DMS153 (cell line): ENCODE measurements at places on chromosomes 11 and 22.

DNA sequence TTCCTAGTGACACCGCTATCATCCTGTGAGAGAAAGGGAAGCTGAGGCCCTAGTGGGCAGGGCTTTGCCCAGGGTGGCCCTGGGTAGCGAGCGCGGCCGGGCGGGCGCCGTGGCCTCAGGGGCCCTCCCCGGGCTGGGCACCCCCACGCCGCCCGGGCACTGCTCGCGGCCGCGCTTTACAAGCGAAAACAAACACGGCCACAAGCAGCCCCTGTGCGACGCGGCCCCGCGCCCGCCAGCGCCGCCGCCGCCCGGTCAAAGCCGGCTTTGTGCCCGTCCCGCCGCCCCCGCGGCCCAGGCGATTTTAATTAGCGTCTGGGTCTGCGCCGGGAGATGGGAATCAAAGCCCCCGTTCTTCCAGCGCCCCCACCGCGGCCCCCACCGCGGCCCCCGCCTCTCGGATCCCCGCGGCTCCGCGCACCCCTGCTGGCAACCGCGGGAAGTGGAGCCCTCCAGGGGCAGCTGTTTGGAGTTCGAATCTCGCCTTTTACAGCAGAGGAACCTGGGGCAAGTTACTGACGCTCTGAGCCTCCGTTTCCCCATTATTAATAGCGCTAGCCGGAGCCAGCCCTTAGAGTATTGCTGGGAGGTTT, 47.9 kb downstream of the CHRDL2 start:
- DNase-seq: no peak

GRCh38 chr11:32033067-32033466, 57.8 kb upstream of the RCN1 start:
- DNase-seq: no peak

DNA sequence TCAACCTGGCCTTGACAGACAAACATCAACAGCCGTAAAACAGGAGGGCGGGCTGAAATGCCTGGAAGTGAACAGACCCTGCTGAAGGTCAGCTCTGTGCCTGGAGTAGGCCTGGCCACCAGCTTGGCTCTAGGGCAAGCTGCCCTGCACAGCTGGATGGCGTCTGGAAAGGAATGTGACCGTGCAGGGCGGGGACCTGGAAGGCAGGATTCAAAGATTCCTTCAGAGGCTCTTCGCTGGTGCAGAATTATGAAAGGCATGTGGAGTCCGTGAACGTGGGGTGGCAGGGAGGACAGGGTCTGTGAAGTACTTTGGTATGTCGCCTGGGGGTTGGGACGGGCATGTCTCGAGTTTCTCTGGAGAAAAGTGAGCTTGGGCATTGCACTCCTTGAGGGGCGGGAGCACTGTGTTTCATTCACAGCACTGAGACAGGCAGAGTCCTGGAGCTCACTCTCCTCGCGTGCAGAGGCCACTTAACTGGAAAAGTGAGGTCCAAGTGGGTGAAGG, 1.5 kb downstream of the EHD1 start:
- no peak for DNase-seq

GRCh38 chr11:124612045-124612444, 817 bp downstream of the PANX3 start:
- DNase-seq: no peak

GRCh38 chr11:134261626-134262488, 8.5 kb downstream of the ACAD8 start:
- DNase-seq: no peak

DNA sequence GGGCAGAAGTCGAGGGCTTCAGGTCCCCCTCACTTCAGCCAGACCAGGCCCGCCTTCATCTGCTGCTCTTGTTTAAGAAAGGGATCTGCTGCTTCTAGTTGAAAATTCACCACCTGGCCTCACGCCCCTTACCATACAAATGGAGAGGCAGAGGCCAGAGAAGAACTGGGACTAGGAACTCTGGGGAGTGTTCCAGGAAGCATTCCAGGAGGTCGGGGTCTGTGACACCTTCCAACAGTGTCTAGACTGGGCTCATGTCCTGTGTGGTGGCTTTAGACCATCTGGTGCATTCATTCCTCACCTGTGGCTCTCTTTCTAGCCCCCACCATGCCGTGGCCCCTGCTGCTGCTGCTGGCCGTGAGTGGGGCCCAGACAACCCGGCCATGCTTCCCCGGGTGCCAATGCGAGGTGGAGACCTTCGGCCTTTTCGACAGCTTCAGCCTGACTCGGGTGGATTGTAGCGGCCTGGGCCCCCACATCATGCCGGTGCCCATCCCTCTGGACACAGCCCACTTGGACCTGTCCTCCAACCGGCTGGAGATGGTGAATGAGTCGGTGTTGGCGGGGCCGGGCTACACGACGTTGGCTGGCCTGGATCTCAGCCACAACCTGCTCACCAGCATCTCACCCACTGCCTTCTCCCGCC, 12.3 kb downstream of the TSKU start:
- no peak for DNase-seq

DNA sequence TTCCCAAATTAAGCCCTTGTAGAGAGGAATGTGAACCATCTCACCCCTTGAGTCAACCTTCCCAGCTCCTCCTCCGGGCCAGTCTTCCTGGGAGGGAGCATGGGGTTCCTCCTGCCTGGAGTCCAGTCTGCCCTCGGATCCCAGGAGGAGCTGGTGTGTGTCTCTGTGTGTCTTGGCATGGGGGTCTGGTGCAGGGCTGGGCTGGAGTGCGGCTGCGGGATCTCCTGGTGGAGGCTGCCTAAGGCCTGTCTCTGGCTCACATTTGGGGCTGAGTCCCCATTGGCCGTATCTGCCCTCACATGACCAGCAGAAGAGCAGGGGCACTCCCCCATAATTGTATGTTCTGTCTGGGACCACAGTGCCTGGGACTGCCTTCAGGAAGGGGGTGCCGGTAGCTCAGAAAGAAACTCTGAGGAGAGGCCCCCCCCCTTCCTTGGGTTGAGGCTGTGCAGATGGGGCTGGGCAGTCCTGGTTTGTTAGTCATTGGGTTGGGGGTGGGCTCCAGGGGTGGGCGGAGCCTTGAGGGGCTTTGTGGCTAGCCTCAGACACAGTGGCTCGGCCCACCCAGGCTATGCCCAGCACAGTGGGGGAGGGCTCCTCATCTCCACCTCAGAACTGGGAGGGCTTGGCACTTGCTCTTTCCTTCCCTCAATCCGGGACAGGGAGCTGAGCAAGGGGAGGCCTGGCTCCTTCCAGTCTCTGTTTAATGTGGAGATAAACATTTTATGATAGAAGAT, 2.9 kb downstream of the C1QTNF5 start:
- no peak for DNase-seq

- no peak for DNase-seq
Observed at GRCh38 chr11:35419184-35419829, at the start of gene SLC1A2. Gene SLC1A2, minus strand, starts transcription at chr11:35419558. Its CDS starts 592 bp downstream, at chr11:35418966.

GRCh38 chr11:111018566-111018965, 227.0 kb upstream of the POU2AF2 start:
- DNase-seq: no peak

- DNase-seq: no peak
Observed at GRCh38 chr22:47422736-47423135, 660.3 kb downstream of the TBC1D22A start.

DNA sequence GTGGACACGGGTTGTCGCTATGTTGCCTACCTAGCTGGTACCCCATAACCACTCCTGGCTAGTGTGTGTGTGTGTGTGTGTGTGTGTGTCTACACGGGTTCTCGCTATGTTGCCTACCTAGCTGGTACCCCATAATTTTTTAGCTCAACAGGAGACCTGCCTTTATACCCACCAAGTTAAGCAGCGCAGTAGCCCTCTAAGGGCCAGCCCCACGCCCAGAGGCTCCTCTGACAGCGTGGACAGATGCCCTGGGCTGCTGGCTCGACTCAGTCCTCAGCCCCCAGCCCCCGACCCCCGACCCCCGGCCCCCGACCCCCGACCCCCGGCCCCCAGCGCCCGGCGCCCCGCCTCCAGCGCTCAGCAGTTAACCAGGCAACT, 351 bp upstream of the AKIP1 start:
- no peak for DNase-seq

GRCh38 chr11:61968758-61969390, 1.4 kb upstream of the FTH1 start:
- DNase-seq: no peak

DNA sequence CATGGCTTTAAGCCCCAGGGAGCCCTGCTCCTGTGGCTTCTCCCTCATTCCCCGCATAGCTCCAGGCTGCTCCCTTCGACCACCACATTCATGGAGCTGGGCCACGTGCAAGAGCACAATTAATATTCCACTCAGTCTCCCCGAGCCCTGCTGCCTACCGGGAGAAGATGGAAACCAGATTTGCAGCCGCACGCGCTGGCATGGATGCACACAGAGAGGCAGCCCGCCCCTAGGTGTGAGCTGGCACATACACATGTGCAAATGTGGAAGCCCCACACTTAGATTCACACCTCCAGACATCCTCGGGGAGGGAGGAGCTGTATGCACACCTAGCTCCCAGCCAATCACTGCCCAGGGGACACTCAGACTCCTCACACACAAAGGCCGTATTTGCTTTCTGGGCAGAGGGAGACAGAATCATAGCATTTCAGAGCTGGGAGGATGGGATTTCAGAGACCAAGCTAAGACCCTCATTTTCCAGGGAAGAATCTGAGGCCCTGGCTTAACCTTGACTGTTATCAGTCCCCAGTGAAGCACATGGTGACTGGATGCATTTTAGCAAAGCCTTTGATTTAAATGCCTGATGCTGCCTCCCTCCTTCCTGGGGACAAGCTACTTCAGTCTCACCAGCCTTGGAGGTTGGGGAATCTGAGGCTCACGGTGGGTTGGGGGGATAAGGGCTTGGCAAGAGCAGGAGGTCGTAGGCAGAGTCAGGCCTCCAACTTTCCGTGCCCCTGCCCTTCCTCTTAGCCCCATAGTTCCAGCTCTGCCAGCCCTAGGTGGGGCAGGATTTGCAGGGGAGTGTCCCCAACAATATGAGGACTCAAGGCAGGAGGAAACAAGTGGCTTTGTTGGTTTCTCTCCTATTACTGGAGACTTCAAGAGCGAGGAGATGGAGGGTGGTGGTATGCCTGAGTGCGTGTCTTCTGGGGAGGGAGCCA, 5.3 kb upstream of the CREB3L1 start:
- DNase-seq: no peak

- no peak for DNase-seq
Observed at GRCh38 chr11:68053981-68054812, 15.4 kb downstream of the TCIRG1 start.

DNA sequence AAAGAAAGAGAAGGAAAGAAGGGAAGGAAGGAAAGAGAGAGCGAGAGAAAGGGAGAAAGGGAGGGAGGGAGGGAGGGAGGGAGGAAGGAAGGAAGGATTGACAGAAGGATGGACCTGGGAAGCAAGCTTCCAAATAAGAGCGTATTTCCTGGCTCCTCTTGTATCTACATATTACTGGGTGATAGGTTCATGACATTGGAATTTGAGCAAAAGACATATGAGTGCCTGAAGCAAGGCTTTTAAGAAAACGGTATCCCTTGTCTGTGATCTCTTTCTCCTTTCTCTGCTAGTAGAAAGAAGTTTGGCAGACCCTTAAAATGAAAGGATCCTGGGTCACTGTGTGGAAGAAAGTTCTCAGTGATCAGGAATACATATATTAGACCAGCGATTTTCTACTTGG, 932.2 kb upstream of the CCDC90B start:
- no peak for DNase-seq

- no peak for DNase-seq
Observed at GRCh38 chr11:66131937-66132632, 62.0 kb downstream of the PACS1 start.

DNA sequence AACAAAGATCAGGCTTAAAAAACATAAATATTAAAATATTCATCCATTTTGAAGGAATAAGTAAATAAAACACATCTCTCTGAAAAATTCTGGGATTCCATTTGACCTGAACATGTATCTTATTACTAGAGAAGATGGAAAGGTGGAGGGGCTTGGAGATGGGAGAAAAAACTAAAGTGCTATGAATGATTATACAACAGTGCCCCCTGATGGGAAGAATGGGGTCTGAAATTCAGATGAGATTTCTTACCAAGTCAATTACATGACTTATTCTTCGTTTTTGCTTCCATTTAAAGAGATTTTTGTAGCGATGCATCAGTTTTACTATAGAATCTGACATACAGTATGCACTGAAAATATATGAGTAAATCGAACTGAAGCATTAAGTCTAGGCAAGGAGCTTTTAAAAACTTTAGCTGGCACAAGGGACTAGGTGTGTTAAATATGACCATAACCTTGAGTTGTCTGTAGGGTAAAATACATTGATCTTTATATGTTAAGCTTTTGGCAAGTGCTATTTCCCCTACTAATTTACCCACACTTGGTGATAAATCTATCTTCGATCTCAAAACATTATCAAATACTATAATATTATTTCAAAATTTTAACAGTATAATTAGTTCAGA, 718.8 kb downstream of the CNTN5 start:
- DNase-seq: no peak

- no peak for DNase-seq
Observed at GRCh38 chr22:46022881-46023512, 46.0 kb upstream of the WNT7B start.

- no peak for DNase-seq
Observed at GRCh38 chr11:72970557-72971118, 156.4 kb downstream of the ATG16L2 start.

DNA sequence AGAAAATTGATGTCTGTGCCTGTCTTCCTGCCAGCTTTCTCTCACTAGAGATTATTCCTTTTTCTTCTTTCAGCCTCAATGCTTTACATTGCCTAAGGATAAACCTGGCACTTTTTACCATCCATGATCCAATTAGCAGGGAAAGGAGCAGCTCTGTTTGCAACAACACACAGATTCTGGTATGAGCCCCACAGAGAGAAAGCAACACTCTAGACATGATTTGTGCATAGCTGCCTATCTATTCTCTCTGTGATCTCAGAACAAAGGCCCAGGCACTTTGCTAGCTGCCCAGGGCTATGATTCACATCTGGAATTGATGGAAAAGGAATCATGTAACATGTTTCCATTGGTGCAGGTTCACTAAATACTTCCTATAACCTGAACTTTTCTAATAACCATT, 685.0 kb downstream of the ETS1 start:
- DNase-seq: no peak

DNA sequence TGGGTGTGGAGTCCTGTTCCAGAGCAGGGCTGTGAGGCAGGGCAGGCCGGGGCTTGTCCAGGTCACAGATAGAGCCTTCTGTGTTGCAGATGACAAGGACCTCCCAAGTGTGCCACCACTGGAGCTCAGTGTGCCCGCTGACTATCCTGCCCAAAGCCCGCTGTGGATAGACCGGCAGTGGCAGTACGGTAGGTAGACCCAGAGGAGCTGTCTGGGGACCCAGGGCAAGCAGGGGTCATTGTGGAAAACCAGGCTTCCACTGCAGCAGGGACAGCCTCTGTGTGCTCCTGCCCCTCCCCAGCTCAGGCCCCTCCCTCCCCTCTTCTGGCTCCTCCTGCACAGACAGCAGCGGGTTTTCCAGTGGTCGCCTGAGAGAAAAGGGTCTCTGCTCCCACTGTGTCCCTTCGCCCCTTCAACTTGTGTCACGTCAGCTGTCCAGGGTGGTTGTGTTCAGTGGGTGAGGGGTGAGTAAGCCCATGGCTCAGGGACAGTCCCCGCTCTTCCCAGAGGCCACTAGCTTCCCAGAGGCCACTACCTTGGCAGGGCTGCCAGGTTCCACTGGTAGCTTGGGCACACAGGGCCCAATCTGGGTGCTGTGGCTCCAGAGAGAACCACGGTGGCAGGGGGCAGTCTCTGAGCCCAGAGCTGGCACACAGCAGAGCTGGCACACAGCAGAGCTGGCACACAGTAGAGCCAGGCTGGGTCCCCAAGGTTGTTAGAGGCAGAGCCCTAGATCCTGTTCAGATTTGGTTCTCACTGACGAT, 78.4 kb downstream of the MED15 start:
- DNase-seq: no peak
